Right forelimb (tissue), 1 donor: ENCODE measurements at places on chromosomes 2 and 18.

- DNase-seq: no peak
Observed at GRCh38 chr2:148653437-148653836, 8.9 kb downstream of the EPC2 start.

DNA sequence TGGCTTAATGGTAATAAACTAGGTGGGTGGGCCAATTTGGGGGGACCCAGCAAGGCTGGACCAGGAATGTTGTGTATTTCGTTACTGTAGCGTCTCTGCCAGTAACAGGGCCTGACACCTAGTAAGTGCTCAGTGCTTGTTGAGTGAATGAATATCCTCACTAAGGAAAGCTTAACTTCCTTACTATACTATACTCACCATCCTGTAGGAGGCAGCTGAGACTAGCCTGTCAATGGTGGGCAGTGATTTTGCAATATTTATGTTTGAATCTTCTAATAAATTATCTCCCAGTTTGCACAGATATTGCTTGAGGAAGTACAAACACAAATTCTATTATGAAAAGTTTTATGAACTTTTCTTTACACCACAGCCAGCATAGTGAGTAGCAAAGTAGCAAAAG is 370.7 kb upstream of the SYT4 start:
- no peak for DNase-seq

GRCh38 chr18:76875390-76876325 is 53.3 kb downstream of the ZNF236 start:
- DNase-seq: no peak

- no peak for DNase-seq
Observed at GRCh38 chr2:206260188-206261012, 14.1 kb upstream of the ZDBF2 start.

DNA sequence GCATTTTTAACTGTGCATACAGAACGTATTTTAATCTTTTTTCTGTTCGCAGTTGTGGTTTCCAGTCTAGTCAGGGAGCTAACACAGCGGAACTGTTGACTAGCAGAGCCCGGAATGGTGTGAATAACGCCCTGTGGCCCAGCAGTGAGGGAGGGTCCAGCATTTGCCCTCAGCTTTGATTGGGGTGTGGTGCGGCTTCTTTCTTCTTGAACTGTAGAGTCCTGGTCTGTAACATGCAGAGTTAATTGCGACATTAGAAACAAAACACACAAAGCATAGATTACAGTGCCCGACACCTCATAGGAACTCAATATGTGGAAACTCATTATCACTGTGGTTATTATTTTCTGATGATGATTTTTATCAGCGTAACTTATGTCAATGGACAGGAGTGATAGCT is 253.6 kb downstream of the SOX11 start:
- no peak for DNase-seq

DNA sequence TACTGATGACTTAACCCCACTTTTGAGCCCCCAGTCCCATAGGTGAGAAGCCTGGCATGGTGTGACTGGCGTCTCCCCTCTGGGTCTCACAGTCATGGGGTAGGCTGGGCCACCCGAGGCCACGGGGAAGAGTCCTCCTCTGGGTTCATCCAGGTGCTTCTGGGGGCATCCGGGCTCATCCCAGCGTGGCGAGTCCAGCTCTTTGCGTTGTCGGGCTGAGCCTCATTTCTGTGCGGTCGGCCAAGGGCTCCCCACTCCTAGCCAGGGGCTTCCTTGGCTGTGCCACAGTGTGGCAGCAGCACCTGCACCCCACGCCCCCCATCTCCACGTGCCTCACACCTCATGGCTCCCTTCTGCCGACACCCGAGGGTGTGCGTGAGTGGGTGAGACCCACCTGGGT is 27.6 kb upstream of the SNED1 start:
- no peak for DNase-seq

DNA sequence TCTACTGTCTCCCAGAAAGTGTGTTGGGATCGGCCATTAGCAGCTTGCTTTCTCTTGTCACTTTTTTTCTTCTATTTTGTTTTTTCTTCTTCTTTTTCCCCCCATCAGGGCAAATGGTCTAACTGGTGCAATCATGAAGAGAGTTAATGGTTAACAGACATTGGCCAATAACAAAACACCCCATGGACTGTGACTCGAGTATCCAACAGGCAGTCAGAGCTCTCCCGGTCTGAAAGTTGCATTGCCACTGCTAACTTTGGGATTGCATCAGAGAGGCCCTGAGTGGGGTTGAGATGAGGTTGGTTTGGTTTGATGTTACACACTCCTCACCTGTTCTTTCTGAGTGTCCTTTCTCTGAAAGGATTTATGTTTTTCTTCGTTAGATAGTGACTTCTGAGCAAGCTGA is 12.9 kb upstream of the SNORC start:
- no peak for DNase-seq

GRCh38 chr2:184628051-184628450 is 29.7 kb downstream of the ZNF804A start:
- DNase-seq: no peak

DNA sequence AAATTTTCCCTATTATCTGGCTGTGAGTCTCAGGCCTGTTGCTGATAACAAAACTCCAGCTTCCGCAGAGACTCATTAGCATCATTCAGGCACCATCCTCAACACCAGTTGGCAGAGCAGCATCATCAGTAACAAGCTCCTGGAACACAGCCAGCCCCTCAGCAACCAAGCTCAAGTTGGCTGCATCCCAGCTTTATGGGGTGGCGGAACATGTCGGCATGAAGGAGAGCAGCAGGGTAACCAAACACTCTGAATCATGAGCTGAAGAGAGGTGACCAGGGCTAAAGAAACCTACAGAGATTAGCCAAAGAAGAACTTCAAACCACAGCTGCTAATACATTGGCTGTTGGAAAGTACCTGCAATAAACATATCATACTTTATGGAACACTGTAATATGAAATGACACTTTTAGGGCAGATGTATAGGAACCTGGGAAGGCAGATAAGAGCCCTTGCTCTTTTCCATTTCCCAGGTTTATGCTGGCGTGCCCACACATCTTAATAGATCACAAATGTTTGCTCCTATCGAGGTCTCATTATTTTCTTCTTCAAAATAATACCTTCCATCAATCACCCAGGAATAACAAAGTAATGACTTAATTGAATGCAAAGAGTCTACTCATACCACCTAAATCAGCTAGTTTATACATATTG is 63.8 kb downstream of the PDE11A start:
- DNase-seq: no peak

GRCh38 chr2:107235491-107236254 is 349.7 kb upstream of the ST6GAL2 start:
- no peak for DNase-seq

DNA sequence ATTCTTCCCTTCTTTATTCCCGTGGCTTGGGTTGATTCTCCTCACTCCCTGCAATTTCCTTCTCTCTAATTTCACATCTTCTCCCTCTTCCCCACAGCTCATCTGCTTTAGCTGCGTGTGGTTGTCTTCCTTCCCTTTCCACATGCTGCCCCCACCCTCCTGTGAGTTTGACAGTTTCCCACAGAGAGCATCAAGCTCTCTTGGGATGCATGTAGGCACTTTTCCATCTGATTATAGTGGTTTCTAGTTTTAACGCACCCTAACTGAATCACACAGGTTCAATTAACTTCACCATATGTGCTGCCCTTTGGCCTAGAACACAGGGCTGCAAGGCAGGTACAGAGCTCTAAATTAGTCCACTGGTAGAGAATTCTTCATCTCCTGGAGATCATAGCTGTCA is 110.5 kb downstream of the TACR1 start:
- no peak for DNase-seq

DNA sequence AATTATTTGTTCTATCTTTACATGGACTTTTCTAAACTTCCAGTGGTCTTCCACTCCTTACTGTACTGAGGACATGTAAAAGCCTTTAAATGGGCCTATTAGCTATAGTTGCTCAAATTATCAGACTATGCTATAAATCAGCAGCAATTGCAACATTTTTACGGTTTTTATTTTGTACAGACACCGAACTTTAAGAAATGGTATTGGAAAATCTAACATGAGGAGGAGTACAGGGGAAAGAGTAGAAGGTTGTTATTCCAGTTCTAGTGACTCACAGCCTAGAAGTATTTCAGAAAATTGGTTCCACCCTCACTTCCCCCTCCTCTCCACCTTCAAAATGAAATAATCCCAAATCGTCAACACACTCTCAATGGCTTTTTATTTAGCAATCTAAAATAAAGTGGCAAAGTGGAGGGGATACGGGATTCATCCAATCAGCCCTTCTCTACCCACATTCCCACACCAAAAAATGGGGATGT is 1.1 kb downstream of the NCKAP1 start:
- no peak for DNase-seq

DNA sequence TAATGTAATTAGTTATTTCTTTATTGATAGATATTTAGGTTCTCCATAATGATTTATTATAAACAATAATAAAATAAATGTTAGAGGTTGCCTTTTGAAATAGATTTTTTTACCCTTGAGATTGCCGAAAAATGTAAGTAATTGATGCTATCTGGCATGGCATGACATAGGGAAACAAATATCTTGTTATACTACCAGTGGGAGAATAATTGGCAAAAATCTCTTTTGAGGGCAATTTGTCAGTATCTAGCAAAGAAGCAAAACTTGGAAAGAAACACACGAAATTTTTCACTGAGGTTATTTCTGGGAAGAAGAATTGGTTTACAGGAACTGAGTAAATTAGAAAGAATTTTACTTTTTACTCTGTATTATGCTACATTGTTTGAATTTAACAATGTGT is 547.2 kb upstream of the SETBP1 start:
- DNase-seq: no peak

DNA sequence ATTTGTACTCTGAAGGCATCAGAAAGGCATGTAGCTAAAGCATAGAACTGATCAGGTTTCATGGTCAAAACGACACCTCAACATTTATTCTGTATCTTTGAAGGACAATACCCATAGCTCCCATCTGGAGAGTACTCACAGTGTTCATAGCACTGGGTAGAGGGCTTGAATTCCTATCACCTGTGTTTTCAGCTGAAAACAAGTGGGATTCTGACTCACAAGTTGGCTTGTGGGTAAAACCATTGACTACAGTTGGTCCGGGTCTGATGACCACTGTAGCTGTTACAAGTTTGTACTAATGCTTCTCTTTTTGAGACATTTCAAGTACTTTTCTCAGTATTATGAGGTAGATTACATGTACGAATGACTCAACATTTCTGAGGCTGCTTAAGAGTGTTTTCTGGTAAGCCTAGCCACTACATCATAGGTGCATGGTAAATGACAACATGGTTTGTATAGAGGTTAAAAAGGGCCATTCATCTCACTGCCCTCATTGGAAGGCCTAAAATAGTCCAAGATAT is 68.6 kb upstream of the PELI1 start:
- DNase-seq: no peak

- no peak for DNase-seq
Observed at GRCh38 chr2:181076658-181077057, 96.3 kb downstream of the UBE2E3 start.

DNA sequence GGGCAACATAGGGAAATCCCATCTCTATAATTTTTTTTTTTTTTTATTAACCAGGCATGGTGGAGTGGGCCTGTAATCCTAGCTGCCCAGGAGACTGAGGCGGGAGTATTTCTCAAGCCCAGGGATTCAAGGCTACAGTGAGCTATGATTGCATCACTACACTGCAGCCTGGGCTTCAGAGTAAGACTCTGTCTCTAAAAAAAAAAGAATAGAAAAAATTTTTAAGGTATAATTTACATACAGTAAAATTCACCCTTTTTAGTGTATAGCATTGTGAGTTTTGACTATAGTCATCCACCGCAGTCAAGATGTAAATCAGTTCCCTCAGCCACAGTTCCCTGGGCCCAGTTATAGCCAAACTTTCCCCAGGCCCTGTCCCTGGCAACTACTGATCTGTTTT is 57.1 kb upstream of the MSH6 start:
- no peak for DNase-seq

GRCh38 chr2:58428096-58429013 is 187.2 kb upstream of the FANCL start:
- DNase-seq: peak; percentile 64

DNA sequence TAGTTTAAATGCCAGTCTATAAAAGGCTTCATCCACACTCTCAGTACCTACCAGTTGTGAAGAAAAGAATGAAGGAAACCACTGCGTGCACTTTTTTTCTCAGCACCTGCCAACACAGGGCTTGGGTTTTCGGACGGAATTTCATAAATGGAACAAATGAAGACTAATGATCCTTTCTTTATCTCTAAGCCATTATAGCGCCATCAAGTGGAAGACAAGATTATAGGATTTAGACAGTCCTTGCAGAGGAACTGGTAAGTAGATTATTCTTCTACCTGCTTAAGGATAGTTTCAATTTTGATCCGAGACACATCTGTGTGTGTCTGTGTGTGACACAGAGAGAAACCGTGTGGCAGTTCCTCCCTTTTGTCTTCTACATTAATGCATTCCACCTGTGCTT is 245.6 kb downstream of the NRXN1 start:
- DNase-seq: no peak

- DNase-seq: no peak
Observed at GRCh38 chr2:118921646-118922045, 20.3 kb upstream of the MARCO start.

- DNase-seq: no peak
Observed at GRCh38 chr2:171529914-171530313, 7.6 kb downstream of the CYBRD1 start.

GRCh38 chr18:43013486-43013885 is 102.0 kb downstream of the RIT2 start:
- DNase-seq: no peak

GRCh38 chr2:1986598-1986997 is 242.3 kb upstream of the PXDN start:
- DNase-seq: no peak

GRCh38 chr2:188132385-188132784 is 159.3 kb upstream of the GULP1 start:
- DNase-seq: no peak

- no peak for DNase-seq
Observed at GRCh38 chr2:56449449-56449860, 265.7 kb downstream of the CCDC85A start.

DNA sequence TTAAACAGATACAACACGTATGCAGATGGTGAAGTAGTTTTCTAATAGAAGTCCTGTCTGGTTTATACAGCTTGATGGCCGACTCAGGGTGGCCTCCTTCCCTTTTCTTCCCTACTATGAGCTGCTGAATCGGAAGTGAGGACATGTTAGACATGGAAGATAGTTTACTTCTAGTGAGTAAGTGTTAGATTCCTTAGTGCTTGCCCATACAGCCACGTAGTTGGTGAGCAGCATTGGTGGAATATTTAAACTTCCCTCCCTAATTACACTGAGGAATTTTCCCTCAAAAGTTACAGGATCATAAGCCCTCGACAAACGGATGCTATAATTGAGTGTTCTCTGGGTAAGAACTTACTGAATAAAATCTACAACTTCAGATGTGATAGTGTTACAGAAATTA is 52.1 kb downstream of the RHBDD1 start:
- no peak for DNase-seq

GRCh38 chr2:205686783-205687640 is 4.7 kb downstream of the NRP2 start:
- no peak for DNase-seq

- DNase-seq: no peak
Observed at GRCh38 chr2:124740636-124741035, 715.5 kb downstream of the CNTNAP5 start.

GRCh38 chr2:164764996-164765395 is 76.6 kb downstream of the COBLL1 start:
- no peak for DNase-seq

- no peak for DNase-seq
Observed at GRCh38 chr2:181456660-181457120, 496 bp upstream of the ITGA4 start.
